BE2C (cell line): ENCODE measurements at places on chromosomes 12 and 14.

- DNase-seq = no peak
Observed at GRCh38 chr12:26630546-26631027, 202.4 kb downstream of the ITPR2 start.

- DNase-seq = no peak
Observed at GRCh38 chr14:74048281-74048680, 29.1 kb downstream of the BBOF1 start.

GRCh38 chr12:58803908-58804307, 116.4 kb downstream of the LRIG3 start:
- no peak for DNase-seq

- no peak for DNase-seq
Observed at GRCh38 chr12:4252601-4253000, 21.0 kb upstream of the CCND2 start.

DNA sequence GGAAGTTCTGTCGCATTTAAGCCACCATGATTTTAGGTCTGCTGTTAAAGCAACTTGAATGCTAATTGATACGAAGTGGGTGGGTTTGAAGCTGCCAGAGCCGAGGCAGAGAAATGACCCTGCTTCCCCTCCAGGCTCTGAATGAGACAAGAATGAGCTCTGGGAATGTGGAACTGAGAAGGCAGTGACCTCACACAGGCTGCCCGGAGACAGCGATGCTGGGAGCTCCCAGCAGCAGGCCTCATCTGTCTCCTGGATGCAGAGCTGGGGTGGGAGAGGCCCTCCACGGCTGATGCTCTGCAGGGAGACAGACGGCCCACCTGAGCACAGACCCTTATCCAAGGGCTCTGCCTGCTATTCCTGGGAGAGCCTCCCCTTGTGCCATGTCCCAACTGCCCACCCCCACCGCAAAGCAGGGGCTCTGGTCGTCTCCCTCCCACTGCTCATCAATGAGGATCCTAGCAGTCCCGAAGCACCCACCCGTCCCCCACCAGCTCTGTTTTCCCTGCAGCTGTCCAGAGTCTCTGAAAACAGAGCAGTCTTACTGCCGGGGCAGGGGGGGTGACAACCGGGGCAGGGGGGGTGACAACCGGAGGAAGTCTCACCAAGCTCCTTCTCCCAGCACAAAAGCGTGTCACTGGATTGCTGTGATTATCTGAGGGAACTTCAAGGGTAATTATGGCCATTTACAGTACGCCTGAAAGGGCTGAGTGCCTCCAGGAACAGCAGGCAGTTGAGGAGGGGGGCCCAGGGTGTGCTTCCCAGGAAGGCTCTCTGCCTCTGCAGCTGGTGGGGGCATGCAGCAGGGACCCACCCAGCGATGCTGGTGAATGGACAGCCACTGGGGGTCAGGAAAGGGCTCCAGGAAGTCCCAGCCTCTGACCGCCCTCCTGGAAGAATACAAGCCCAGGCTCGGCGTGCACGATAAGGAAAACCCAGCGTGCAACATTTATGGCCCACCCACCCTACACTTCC, 67.8 kb downstream of the CHGA start:
- peak; percentile 65 for DNase-seq

DNA sequence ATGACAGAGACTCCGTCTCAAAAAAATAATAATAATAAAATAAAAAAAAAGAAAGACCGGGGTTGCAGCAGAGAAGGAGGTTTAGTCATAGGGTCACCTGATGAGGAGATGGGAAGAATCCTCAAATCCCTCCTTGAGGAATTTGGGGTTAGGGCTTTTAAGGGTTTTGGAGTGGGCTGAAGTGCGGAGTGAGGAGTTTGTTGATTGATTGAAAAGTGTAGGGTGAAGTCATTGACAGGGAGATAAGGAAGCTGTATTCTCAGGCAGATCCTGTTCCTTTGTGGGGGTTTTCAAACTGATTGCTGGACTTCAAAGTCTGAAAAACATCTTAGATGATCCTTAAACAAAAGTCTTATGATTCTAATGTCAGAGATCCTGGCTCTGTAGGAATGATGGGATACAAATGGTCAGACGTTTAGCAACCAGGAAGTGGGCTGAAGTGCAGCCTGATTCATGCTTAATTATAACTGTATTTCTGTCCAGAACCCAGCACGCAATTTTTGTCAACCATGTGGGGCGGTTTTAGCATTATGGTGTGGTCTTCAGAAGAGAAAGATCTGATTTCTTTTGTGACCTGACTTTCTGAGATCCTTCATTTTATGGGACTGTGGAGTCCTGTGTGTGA, 16.0 kb downstream of the FNTB start:
- no peak for DNase-seq

DNA sequence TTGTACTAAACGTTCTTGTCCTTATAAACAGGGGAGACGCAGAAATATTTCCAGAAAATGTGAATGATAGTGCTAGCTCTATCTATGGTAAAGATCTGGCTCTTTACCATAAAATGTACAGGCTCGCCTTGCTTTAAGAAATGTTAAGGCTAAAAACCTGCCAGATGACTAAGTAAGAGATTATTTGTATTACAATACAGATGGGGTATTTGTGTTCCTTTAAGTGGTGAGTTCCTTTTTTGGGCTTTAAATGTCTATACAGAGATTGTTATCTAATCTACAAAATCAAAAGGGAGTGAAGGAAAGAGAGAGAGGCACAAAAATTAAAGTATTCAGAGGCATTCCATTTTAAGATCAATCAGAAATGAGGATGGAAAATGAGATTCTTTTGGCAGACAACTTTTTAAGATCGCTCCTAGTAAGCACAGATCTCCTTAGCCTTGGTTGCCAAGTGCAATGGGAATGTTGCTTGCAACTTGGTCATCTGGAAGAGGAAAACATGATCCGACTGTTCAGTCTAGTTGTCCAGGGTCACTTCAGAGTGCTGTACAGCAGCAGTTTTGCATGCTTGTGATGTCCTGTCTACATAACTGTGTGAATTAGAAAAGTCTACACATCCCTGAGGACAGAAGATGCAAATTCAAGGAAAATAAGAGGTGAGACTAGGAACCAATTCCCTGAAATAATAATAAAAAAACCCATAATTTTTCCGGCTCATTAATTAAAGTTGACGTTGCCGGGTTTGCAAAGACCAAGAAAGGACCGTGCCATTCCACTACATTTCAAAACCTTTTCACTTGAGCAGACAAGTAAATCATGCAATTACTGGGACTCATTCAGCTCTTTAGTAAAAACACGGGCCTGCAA, 380.8 kb downstream of the EGLN3 start:
- DNase-seq = no peak

GRCh38 chr14:91154851-91155625, 41.2 kb downstream of the DGLUCY start:
- DNase-seq = peak; percentile 54

DNA sequence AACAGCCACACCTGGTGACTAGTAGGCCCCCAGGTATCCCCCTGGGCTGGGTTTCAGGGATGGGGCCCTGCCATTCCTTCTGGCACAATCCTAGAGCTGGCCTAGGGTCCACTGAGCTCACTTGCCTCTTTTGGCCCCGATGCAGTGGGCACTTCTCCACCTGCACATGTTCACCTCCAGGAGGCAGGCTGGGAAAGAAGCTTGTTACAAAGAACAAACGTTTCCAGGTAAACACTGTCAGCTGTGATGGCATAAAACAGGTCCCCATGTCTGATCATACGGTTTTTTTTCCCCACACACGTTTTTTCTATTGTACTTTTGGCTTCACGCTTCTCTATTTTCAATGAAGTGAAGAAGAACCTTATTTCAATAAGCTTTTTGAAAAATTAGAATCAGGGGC, 15.8 kb upstream of the HVCN1 start:
- DNase-seq = no peak

- DNase-seq = peak; percentile 33
Observed at GRCh38 chr12:5789469-5789968, 155.5 kb downstream of the ANO2 start.

GRCh38 chr12:120438495-120439198, 734 bp downstream of the COX6A1 start:
- DNase-seq = no peak

- DNase-seq = no peak
Observed at GRCh38 chr12:130054803-130055202, 107.5 kb upstream of the FZD10 start.

GRCh38 chr12:54140588-54141388, 48.0 kb downstream of the SMUG1 start:
- no peak for DNase-seq

GRCh38 chr14:105492971-105493871, 2.2 kb downstream of the TEDC1 start:
- peak; percentile 11 for DNase-seq

- no peak for DNase-seq
Observed at GRCh38 chr12:122028165-122028904, 6.7 kb downstream of the BCL7A start.

- DNase-seq = no peak
Observed at GRCh38 chr14:69281450-69282169, 21.7 kb downstream of the GALNT16 start.

DNA sequence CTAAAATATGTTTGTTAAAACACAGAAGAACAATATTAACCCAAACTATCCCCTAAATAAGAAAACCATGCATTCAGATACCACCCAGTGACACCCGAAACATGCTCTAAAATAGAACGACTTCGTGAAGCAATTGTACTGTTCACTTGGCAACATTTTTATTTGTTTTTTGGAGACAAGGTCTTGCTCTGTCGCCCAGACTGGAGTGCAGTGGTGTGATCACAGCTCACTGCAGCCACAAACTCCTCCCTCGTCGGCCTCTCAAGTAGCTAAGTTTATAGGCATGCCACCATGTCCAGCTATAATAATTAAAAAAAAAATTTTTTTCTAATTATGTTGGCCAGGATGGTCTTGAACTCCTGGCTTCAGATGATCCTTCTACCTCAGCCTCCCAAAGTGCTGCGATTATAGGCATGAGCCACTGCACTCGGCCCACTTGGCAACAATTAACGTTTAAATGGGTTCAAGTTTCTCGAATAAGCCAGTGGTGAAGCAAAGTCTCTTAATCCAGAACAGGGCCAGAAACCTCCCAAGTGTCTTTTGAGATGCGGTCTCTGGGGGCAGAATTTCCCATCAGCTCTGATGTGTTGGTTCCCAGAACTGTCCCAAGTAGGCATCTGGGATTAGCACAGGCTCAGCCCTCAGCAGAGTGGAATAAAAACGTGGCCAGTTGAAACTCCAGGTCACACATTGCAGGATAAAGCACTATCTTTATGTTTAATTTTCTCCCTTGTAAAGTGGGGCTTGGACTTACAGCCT, 74.5 kb downstream of the TMCC3 start:
- DNase-seq = no peak

- DNase-seq = no peak
Observed at GRCh38 chr12:52474212-52474611, 607 bp upstream of the KRT6C start.

- no peak for DNase-seq
Observed at GRCh38 chr14:97299661-97300060, 502.5 kb downstream of the VRK1 start.

DNA sequence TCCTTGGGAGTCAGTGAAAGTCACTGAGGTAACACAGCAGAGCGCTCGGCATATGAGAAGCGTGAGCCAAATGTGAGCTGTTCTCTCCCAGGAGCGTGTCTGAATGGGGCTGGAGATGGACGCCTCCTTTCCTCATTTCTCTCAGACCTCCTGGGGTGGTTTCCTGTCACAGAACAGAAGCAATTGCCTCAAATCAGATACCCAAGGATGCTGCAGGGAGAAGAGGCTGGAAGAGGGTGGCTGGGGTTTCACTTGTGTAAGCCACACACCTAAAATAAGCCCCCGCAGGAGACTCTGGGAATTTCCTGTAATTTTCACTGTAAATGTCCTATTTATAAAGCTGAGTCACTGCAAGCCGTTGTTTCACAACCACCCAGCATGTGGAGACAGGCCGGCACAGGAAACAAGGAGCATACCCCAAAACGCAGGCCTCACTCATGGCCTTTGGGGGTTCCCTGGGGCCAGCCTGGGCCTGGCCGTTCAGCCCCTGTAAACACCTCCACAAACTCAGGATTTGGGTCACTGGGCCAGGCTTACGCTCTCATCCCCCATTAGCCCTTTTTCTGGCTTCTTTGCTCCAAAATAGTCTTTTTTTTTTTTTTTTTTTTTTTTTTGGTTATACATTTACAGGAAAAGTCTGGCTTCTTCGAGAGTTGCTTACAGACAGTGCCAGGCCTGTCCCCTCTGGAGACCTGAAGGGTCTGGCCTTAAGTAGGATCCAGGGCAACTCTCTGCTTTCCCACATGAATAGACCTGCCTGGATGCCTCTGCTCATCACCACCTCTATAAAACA, 55.3 kb downstream of the VCPKMT start:
- peak; percentile 53 for DNase-seq

DNA sequence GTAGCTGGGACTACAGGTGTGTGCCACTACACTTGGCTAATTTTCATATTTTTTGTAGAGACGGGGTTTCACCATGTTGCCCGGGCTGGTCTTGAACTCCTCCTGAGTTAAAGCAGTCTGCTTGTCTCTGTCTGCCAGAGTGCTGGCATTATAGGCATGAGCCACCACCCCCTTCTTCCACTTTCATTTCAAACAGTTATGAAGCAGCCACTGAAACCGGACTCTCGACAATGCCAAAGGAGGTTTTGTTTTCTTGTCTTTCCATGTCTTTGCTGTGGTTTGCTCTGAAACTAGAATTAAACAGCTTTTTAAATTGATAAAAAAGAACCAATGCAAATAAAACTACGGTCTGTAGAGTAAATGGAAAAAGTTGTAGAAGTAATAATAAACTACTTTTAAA, 30.4 kb downstream of the RAP1B start:
- no peak for DNase-seq

- DNase-seq = no peak
Observed at GRCh38 chr14:81772381-81772780, 238.7 kb upstream of the SEL1L start.

- DNase-seq = no peak
Observed at GRCh38 chr14:68513838-68514607, 278.8 kb downstream of the ZFP36L1 start.

DNA sequence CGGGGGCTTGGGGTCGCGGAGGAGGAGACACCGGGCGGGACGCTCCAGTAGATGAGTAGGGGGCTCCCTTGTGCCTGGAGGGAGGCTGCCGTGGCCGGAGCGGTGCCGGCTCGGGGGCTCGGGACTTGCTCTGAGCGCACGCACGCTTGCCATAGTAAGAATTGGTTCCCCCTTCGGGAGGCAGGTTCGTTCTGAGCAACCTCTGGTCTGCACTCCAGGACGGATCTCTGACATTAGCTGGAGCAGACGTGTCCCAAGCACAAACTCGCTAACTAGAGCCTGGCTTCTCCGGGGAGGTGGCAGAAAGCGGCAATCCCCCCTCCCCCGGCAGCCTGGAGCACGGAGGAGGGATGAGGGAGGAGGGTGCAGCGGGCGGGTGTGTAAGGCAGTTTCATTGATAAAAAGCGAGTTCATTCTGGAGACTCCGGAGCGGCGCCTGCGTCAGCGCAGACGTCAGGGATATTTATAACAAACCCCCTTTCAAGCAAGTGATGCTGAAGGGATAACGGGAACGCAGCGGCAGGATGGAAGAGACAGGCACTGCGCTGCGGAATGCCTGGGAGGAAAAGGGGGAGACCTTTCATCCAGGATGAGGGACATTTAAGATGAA, 630 bp downstream of the FOS start:
- peak; percentile 35 for DNase-seq

GRCh38 chr14:28754209-28754985, 12.2 kb upstream of the FOXG1 start:
- peak; percentile 51 for DNase-seq
